ENCODE measurements at places on chromosomes 2 and 18. TPM values are rescaled to one million over a fixed set of nuclear protein-coding genes. Genes with fewer than 3 reads are reported as not detected.

GRCh38 chr2:11128243-11128951 is 26.9 kb upstream of the SLC66A3 start:
- DNase-seq, result peak; percentile 20

- DNase-seq, result no peak
These were observed 419 bp upstream of the GPR55 start for GRCh38 chr2:230925443-230925878.

DNA sequence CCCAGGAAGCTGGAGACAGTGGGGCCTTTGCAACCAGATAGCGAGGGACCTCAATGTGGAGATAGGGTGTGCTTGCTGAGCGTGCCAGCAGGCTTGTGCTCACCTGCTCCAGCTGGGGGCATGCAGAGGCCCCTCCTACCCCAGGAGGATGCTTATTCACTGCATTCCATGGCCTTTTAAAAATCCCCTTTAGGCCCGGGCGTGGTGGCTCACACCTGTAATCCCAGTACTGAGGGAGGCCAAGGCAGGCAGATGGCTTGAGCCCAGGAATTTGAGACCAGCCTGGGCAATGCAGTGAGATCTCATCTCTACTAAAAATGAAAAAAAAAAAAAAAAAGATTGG is 54.5 kb downstream of the ODC1 start:
- no peak for DNase-seq

- no peak for DNase-seq
These were observed 20.1 kb upstream of the MREG start for GRCh38 chr2:216033403-216033802.

DNA sequence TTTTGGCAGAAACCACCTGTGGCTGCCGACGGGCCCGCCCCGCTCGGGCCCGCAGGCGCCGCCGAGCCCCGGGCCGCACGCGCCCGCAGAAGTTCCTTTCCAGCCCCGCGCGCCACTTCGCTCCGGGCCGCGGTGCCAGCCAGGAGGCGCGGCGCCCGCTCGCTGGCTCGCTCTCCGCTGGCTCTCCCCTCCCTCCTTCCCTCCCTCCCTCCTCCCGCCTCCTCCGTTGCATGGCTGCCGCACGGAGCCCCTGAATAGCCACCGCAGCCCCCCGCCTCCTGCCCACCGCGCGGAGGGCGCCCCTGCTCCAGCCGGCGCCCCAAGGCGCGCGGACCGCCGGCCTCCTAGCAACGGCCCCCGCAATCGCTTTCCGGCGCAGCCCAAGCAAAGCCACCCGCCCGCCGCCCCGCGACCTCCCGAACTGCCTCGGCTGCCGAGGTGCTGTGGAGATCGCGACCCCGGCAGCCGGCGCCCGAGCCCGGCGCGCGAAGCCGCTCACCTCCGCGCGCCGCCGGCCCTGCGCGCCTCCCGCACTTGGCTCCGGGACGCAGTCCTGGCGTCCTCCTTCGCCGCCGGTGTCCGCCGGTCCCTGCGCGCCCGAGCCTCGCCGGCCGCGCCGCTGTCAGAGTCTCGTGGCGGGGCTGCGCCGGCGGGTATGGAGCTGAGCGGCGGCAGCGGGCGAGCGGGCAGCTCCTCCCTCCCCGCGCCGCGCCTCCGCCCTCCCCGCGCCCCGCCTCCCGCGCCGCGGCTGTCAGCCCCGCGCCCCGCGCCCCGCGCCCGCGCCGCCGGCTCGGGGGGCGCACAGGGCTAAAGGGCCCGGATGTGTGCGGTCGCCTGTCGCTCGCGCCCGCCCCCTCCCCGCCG is at the start of gene ZBTB7C:
ZBTB7C (minus strand) TSS at position 657 of the 864 bp plus-strand sequence.
- DNase-seq, result no peak

DNA sequence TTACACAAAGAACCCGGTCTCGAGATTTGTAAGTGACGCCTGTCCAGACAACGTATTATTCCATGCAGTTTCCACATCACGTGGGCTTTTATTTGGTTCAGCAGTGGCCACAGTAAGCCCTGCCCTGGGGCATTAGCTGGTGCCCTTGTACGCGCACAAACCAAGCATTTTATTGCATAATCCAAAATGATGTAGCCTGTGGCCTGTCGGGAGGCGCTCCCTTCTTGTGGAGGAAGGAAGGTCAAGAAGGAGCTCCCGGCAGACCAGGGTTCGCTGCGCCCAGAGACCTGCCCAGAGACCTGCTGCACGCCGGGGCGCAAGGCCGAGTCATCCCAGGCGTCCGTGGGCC is 179.6 kb upstream of the ALKAL2 start:
- DNase-seq, result no peak

ASPRV1 gene
- 0.73 TPM for total RNA-seq

ALPP gene
- 3.1 TPM for total RNA-seq

All from left lung (tissue), 14 donors.